ENCODE measurements at places on chromosomes 4 and X.
A peak's percentile ranks its signal among the peaks of the same experiment; 100 is the strongest.

GRCh38 chr4:128866691-128867090 lies 57.2 kb downstream of the JADE1 start:
- no peak for DNase-seq

DNA sequence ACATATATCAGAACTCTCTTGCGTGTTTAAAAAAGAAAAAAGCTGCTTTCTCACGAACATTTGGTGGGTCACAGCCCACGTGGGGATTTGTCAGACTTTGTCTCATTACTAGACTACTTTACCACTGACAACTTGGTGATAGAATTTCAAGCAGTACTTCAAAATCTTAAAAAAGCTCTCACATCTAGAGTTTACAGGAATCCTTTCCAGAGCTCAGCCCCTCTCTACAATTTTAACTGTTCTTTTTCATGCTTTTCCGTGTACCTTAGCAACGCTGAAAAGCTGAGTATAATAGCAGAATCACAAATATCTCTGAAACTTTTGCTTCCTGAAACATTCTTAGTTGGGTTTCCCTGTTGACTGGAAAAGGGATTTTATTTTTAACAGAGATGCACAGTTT lies 50.2 kb downstream of the SMAD1 start:
- no peak for DNase-seq

GRCh38 chr4:58163156-58163555 lies 1053.0 kb upstream of the IGFBP7 start:
- peak; percentile 10 for DNase-seq

DNA sequence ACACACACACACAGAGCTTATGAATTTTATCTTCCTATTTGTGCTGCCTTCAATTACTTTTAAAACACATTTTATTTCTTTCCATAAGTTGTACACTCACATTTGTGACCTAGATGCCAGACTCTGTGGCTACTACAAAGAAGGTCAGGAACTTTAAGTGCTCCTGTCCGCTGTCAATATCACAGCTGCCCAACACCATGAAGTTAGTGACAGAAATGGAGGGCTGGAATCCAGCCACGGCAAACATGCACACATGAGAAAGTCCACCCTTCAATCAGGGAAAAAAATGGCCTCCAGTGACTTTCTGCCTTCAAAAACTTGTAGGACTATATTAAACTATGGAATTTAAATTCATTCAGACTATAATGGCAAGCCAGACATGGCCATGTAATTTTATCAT lies 334.4 kb upstream of the FSTL5 start:
- no peak for DNase-seq

DNA sequence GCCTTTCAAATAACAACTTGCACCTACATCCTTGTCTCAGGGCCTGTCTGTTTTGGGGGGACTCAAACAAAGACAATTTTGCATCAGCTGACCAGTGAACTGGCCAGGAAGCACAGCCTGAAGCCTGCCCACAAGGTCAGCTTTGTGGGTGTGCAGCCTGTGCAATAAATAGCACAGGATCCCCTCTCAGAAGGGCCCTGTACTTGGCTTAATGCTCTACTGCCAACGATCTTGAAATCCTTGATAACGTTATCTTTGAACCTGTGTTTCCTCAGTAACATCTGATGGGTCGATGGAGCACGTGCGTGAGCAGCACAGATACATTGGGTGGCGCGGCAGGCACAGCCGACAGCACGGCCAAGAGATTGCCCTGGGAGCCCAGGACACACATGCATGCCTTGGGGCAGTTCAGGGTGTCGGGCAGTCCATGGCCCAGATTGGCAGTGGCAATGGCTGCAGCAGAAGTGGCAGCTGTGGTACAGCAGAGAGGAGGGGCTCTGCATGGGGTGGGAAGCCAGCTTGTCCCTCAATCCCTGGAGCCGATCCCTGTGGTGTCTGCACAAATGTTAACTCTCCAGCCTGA lies 58.8 kb upstream of the ATP6AP2 start:
- no peak for DNase-seq

DNA sequence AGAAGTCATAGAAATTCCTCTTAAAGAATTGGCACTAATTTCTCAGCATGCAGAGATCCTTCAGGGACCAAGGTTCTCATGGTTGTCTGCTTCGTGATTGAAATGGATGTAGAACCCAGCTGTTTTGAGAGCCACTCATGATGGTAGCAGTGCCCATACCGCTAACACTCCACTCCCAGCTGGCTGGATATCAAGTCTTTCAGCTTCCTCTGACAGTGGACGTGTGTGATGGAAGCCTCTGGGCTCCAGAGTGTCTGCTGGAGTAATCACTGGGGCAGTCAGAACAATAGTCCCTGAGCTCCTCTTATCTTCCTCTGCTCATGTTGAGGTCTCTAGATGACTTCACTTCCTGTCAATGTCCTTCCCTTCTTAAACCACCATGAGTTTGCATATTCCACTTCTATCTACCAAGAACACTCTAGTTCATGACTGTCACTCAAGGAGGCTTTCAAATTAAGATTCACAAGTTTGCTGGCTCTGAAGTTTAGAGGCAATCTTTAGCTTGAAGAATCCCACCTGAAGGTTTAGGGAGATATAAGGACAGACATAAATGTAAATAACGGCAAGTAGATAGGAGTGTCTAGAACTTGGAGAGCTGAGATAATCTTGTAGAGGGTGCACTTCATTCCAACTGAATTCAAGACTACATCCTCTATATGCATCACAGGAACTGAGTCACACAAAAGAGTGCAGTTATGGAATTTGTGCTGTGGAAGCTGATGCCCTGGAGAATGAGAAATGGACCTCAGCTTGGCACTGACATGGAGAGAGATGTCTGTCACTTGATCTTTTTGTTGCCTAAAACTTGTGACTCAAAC lies 64.5 kb upstream of the WDR1 start:
- DNase-seq = no peak

- no peak for DNase-seq
These were observed 102.1 kb upstream of the FAM9B start for GRCh38 chrX:9135901-9136510.

- no peak for DNase-seq
These were observed 415.0 kb downstream of the CFAP47 start for GRCh38 chrX:36334572-36334971.

GRCh38 chr4:126742048-126742447 lies 890.7 kb upstream of the INTU start:
- DNase-seq = no peak

DNA sequence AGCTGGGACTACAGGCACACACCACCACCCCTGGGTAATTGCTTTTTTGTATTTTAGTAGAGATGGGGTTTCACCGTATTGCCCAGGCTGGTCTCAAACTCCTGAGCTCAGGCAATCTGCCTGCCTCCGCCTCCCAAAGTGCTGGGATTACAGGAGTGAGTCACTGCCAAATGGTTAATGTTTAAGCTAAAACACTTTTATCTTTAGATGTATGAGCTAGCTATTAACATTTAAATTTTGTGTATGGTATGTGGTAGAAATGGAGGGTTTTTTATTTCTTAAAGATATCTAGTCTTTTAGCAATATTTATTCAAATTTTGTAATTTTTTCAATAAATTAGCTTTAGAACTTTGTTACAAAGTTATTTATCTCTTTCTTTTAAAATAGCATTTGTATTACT lies 1659.8 kb upstream of the ADGRL3 start:
- no peak for DNase-seq

DNA sequence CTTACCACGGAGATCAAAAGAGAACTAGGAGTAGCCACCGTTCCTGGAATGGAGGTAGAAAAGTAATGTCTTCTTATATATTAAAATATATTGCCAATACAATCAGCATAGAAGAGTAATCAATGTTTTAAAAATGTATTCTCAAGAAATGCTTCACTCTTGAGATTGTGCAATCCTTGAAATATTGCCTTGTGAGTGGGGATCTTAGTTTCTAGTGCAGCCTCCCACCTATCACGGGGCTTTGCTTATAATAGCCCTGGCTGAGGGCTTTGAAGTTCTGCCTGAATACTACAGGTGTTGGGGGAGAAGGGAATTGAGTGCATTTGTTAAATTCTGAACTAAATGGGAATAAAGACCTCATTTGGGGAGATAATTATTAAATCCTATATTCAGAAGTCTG lies 55.5 kb downstream of the VGLL1 start:
- DNase-seq = no peak

GRCh38 chr4:102551958-102552565 lies 50.9 kb downstream of the NFKB1 start:
- DNase-seq = no peak

GRCh38 chrX:82756272-82756671 lies 751.8 kb upstream of the POU3F4 start:
- no peak for DNase-seq

DNA sequence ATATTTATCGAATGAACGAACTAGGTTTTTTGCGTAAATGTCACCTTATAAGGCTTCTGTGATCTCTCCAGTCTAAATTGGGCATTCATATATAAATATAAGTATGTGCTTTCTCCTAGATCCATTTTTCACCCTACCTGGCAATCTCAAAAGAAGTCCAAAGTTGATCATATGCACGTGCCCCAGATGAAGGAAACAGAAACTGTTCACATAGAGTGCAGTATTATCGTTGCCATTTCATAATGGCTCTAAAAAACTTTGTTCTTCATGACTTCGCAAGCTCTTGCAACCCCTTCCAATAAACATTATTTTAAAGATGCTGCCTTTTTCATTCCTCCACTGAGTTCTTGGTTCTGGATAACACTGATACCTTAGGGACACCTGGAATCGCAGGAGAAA lies 708 bp downstream of the INTS12 start:
- no peak for DNase-seq
